AG20443 (cell line): ENCODE measurements at places on chromosomes 1 and 21.

GRCh38 chr1:18108299-18109057, 880 bp downstream of the IGSF21 start:
- no peak for DNase-seq

- DNase-seq: peak; percentile 30
Measured at GRCh38 chr21:14926186-14926585, 138.6 kb downstream of the NRIP1 start.

DNA sequence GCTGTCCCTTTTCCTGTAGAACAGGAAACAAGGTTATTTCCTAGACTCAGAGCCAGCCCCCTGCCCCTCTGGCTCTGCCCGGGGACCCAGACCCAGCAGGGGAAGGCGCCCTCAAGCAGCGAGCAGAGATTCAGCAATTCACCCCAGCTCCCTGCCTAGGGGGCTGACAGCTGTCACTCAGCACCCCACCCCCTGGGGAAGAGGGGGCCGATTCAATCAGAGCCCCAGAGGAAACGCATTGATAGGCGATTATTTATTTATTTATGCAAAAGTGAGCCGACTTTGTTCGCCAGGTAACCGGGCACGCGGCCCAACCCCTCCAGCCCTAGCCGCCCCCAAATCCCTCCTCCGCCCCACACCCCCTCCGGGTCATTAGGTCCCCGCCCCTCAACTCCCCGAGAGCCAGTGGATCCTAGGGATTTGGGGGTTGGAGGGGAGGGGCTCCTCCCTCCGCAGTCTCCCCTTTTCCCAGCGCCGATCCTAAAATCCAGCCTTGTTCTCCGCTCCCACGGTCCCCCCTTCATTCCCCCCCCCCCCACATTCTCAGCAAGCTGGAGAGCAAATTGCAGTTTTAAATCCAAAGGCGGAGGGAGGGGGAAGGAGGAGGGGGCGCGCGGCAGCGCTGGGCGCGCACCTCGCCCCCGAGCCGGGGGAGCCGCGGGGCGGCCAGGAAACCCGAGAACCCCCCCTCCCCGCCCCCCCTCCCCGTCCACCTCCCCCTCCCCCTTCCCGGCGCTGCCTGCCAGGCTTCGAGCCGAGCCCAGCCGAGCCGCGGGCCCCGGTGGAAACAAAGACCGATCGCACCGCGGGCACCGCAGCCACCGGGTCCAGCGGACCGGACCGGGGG, 1.3 kb downstream of the AHDC1 start:
- DNase-seq: peak; percentile 82

DNA sequence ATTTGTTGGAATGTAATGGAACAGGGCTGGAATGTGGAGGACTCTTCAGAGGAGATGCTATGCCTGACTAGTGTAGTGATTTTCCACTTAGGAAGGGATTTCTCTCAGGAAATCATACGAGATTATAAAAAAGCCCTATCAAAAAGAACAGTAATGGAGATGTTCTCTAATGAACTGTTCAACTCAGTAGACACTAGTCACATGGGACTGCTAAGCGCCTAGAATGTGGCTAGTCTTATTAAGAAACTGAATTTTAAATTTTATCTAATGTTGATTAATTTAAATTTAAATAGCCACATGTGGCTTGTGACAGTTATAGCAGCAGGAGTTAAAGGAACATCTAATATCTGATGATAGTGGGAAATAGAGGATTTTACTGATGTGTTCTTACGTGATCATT, 94.0 kb downstream of the SLC35F3 start:
- DNase-seq: no peak

GRCh38 chr1:31984419-31985347, 29.0 kb upstream of the KHDRBS1 start:
- peak; percentile 57 for DNase-seq

- no peak for DNase-seq
Measured at GRCh38 chr1:156114919-156115513, 505 bp downstream of the LMNA start.

DNA sequence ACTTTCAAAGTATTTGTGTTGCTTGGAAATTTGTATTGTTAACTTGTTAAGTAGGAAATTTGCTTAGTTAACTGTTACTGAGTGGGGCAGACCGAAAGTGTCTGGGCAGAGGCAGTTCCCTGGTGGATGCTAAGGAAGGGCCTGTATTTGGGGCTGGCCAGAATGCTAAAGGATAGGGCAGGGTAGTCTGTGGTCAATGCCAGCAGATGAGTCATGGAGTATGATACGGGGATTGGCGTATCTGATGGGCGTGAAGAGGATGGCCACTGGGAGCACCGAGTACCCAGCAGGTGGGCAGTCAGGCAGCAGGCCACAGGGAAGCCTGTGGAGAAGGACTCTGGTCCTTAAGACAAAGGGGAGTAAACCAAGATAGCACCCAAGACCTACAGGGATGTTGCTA, 46.6 kb upstream of the SCAF4 start:
- no peak for DNase-seq

GRCh38 chr1:8202182-8202905, 115.6 kb upstream of the SLC45A1 start:
- peak; percentile 78 for DNase-seq

GRCh38 chr1:98296681-98297080, 364.8 kb upstream of the SNX7 start:
- DNase-seq: no peak

DNA sequence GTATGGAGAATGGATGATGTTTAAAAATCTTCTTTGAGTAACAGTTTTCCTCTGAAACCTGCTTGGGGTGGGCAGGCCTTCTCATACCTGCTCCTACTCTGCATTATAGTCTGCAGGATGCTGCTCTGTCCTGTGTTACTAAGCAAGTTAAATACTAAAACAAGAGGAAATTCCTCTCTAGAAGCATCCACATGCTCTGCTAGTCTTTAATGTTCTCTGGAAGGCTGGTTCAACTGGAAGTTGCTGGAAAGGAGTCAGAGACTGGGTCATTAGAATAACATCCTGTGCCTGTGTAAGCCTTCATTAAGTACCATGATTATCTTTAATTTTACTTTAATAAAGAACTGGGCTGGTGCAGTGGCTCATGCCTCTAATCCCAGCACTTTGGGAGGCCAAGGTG, 5.8 kb downstream of the SELP start:
- no peak for DNase-seq

DNA sequence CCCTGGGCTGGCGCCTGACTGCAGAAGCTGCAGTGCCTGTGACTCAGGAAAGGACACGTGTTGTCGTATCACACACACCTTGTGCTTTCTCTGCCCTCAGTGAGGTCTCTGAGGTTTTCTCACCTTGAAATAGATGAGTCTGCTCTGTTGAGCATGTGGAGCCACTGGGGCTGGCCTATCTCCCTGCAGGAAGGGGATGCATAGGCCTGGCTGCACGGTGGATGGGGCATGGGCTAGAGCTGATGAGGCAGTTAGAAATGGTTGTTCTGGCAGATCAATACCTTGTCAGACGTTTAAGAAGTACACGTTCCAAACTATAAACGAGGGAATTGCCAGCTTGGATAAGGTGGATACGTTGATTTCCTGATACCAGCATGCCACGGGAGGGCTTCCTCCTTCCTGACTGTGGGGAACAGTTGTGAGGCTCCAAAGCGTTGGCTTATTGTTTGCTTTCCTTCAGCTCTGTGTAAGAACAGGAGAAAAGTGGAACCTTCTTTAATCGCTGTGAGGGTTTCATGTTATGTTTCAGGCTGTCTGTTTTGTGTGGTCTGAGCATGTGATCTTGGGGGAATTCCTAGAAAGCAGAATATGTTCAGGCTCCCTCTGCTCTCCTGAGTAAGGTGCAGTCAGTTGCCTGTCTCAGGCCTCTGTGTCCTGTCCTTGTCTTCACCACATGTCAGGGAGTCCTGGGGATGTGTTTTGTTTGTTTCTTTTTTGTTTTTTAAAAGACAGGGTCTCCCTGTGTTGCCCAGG, 44.8 kb downstream of the PCNT start:
- no peak for DNase-seq

DNA sequence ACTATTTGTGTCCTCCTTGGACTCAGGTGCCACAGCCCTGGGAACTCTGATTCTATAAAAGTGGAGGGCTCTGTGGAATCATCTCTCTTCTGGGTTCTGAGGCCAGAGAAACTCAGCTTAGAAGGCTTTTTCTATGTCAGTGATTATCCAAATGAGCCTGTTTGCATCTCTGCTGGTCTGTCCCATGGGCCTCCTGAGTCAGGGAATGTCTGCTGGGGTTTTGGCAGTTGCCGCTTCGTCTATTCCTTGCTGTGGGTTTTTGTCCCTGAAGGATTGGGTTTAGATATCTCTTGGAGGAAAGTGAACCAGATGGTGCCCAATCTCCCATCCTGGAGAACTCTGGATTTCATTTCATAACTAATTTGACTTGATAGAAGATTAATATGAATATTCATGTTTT, 297.6 kb downstream of the HHAT start:
- no peak for DNase-seq

DNA sequence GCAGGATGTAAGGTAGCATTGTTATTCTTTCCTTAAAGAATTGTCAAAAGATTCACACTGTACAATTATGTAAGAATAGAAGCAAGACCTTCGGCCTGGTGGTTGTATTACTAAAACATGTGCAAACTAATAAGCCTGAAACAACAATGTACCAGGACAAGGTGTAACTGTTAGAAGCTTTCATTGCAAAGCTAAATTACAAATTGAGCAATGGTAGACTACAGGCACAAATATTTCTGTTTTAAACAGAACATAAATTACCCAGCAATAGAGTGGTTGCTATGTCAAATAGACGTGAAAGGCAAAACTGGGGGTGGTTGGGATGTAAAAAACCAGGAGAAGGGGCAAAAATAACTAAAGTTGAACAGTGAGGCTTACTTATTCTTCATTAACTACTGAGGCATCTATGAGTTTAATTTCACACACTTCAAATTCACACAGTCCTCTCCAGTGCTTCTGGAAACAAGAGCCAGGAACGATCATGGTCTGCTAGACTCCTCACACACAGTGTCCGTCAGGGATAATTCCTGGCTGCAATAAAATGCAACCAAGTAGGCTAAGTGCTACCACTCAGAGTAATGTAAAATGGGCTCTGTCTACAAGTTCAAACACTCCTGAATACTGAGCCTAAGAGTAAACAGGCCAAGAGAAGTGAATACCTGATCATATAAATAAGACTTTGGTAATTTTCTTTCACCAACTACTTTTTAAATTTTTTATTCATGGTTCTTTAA, 39.3 kb upstream of the C1orf198 start:
- DNase-seq: no peak

DNA sequence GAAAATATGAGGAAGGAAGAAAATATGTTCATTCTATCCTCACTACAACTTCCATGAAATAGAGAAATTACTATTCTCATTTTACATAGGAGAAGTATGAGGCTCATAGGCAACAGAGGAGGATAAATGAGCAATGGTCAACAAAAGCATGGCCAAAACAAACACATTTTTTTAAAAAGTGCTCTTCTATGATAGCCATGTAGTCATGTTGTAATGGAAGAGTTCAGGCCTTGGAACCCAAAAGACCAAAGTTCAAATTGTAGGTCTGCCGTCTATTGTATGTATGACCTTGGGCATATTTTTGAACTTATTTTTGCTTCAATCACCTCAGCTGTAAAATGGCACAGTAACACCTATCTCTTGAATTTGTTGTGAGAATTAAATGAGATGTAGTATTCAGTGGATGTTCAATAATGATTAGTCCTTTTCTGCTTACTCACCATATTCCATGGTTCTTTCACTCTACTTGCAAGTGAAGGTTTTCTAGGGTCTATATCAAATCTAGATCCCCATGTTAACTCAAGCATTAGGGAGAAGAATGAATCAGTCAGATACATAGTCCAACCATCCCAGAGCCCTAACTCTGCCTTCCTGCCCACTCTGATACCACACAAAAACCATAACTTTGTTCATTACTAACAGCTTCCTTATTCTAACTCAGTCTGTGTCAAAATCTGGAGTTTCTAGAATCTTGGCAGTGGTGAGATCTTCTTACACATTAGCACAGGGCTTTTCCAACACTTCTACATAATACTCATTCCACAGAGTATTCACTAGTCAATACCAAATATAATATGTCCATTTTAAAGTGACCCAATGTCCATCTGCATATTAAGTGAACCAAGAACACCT, 353.2 kb downstream of the PLPP3 start:
- no peak for DNase-seq

DNA sequence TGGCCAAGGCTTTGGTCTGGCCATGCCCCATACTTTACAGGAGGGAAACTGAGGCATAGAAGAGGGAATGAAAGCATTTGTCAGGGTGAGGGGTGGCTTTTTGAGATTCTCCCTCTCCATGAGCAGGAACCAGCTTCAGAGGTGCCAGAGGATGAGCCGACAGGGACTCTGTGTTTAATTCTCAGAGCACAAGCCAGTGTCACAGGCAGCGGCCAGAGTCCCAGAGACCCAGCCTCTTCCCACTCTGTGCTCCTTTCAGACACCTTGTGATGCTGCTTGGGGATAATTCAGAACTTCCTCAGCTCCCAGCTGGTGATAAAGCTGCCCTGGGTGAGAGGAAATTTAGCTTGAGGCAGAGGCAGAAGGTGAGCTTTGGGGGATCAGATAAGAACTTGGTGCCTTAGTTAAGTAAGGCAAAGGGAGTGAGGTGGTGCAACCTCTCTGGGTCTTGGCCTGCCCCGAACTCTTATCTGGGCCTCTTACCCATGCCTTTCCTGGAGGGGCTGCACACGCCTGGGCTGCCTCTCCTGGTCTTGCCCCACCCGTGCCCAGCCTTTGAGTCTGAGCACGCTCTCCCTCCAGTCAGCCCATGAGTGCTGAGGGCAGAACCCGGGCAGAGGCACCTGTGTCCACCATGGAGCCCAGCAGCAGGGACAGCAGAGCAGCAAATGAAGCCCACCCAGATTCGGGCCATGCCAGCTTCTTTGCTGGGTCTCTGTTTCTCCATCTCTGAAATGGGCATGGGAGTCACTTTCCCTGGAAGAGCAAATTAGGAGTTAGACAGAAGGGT, 175.6 kb upstream of the C1orf174 start:
- no peak for DNase-seq

GRCh38 chr1:189084811-189085210, 1392.9 kb downstream of the BRINP3 start:
- no peak for DNase-seq

GRCh38 chr1:155017946-155018316, 15.3 kb downstream of the ZBTB7B start:
- DNase-seq: no peak

- DNase-seq: no peak
Measured at GRCh38 chr1:17890056-17890814, 135.1 kb downstream of the ACTL8 start.

DNA sequence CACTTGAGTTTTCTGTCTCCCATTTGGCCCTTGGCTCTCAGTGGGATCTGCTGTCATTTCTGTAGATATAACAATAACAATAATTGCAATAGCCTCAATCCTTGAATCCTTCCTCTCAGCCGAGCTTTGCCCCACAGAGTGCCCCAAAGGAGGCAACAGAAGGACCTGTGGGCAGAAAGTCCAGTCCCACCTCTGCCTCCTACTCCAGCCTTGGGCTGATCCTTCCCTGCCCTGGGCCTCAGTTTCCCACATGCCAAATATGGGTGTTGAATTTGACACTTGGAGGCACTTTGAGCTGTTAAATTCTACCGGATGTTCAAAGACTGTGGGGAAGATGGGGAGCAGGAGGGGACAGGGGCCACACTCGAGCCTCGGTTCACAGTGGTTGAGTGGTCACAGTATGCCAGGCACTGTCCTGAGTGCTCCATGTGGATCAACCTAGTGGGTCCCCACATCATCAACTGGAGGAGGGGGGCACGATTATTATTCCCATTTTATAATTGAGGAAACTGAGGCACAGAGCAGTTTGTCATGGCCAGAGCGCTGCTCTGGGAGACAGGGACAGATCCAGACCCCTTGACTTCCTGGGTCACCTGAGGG, 307.1 kb downstream of the MATN1 start:
- peak; percentile 3 for DNase-seq
